NCI-H1092 (cell line): ENCODE measurements at places on chromosomes 1 and 21.

GRCh38 chr1:31976401-31976800 lies 37.3 kb upstream of the KHDRBS1 start:
- no peak for DNase-seq

DNA sequence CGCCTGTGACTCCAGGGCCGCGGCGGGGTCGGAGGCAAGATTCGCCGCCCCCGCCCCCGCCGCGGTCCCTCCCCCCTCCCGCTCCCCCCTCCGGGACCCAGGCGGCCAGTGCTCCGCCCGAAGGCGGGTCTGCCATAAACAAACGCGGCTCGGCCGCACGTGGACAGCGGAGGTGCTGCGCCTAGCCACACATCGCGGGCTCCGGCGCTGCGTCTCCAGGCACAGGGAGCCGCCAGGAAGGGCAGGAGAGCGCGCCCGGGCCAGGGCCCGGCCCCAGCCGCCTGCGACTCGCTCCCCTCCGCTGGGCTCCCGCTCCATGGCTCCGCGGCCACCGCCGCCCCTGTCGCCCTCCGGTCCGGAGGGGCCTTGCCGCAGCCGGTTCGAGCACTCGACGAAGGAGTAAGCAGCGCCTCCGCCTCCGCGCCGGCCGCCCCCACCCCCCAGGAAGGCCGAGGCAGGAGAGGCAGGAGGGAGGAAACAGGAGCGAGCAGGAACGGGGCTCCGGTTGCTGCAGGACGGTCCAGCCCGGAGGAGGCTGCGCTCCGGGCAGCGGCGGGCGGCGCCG lies at the start of gene SIM2:
TSS of gene SIM2 (plus strand) at position 135 of the 565 bp plus-strand sequence. CDS start 632 bp downstream, outside the sequence.
- peak; percentile 59 for DNase-seq

GRCh38 chr1:76933847-76934815 lies 66.9 kb downstream of the ST6GALNAC5 start:
- no peak for DNase-seq

DNA sequence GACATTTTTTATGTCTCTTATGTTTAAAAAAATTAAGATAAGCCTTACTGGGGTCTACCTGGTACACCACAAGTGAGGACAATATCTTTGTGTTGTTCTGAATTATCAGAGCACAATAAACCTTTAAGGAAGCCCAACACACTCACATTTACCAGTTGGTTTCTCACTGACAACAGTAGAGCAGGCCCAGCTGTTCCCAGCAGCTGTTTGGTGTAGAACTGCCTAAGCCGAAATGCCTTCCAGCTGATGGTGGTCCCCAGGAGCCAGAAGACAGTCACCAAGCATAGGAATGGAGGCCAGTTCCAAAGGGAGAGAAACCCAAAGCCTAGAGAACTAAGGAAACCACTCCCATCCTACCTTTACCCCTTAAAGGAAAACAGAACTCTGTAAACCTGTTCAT lies 428.6 kb upstream of the CAMK1G start:
- DNase-seq: no peak

- DNase-seq: no peak
These were observed 2.5 kb downstream of the MPZ start for GRCh38 chr1:161307230-161307768.

DNA sequence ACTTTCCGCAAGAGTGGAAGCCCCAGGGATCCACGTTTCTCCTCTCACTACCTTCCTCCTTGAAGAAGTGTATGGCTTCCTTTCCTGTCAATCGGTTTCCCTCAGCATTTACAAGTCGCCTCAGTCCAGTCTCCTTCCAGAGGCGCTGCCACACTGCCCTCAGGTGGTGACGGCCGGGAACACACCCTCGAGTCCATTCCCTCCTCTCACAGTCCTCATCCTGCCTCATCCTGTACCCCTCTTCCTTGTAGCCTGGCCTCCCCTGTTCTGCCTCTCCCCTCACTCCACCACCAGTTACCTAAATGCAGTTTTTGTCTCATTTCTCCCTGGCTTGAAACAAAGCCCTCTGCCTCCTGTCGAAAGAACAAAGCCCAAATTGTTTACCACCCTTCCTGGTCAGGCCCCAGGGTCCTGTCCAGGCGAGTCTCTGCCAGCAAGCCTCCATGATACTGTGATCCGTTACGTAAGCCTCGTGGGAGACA lies 23.2 kb upstream of the LSM10 start:
- DNase-seq: peak; percentile 68

GRCh38 chr1:47650611-47651010 lies 212.8 kb downstream of the FOXD2 start:
- no peak for DNase-seq

DNA sequence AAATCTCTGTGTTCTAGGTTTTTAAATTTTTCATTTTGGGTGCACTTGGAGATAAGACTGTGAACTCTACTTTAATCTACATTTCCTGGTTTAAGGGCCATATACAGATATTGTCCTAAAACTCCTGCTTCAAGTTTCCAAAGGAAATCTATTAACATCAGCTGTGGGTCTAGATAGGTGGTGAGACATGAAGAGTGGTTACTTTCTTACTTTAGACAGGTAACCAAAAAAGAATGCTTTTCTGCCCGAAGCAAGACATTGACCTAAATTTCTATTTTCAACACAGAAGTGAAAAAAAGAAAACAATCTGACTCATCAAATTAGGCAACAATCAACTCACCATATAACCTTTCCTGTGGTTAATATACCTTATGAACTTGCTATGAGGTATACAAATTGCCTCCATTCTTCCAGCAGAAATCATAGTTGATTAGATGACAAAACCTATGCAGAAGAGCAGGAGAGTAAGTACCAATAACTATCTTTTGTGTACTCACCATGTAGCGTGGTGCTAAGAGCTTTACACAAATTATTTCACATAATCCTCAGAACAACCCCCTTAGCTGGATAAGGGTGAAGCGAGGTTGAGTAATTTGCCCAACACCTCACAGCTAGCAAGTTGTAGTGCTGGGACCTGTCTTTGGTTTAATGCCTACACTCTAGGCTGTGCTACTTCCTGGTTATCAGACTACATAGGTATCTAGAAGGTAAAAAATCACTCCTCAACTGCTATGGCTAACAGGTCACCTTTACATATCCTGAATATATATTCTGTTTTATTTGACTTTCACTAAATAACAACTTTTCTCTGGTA lies 23.4 kb upstream of the PTPN14 start:
- no peak for DNase-seq

DNA sequence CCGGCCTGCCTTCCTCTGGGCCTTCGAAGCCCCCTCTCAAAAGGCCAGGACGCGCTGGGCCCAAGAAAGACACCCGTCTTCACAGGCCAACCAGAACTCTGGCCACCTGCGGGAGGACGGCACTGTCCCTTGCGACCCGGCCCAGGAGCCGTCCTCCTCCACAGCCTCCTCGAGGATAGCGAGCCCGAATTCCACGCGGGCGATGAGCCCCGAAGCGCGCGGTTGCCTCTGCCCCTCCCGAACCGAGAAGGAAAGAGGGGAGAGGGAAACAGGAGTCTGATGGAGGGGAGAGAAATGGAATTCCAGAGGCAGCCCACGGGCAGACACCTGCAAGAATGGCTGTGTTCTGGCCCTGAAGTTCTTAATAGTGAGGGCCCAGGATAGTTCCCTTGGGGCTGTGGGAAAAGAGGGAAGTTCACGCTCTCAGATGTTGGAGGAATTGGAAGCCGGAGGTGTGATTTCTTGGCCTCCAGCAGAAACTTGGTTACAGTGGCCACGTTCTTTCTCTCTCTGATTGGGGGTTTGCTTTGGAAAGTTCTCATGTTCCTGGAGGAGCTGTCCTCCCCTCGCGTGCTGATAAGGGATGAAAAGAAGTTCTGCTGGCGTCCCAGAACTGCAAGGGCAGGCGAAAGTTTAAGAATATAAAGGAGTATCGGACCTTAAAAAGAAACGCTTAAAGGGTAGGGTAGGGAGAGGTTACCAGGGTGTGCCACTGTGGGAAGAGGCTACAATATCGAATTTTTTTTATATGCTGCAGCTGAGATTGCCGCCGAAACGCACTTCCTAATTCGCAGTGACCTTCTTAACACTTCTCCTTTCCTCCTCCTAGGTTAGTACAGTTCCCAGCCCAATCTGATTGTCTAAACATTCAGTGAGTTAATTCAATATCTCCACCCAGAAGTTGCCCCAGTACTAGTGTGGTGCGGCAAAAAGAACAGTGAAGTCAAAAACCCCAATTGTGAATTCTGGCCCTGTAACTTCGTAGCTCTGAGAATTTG lies 5.8 kb upstream of the SLC44A5 start:
- no peak for DNase-seq

- no peak for DNase-seq
These were observed 44.4 kb downstream of the SMG7 start for GRCh38 chr1:183516725-183517124.

GRCh38 chr1:228334226-228334935 lies 72.3 kb downstream of the TRIM11 start:
- DNase-seq: no peak

DNA sequence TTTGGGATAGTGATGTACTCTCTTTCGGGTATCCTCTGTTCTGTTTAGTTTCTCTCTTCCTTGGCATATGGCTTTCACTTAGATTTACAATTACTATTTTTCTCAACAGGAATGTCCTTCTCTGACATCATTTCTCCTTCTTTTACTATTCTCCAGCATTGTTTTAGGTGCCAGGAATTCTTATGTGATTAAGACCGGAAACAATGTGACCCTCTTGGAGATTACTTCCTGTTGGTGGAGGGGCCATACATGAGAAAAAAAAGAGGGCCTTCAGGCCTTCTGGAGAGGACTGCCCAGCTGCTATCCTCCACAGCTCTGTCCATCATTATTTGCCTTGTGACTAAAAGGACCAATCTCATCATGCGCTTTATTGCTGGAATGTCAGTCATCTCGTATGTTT lies 50.4 kb upstream of the ADAMTS5 start:
- no peak for DNase-seq

DNA sequence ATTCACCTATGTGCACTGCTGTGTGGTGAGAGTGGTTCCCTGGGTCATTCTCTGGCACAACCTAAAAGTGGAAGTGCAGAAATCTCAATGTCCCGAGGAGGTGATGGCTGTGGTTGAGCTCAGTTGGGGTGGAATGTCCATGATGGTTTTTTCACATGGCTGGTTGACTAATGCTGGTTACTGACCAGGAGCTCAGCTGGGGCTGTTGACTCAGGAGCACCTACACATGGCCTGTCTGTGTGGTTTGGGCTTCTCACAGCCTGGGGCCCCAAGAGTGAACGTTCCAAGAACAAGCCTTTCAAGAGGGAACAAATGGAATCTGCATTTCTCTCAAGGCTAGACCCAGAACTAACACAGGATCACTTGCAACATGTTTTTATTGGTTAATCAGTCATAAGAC lies 6.4 kb upstream of the KANK4 start:
- DNase-seq: no peak

GRCh38 chr1:245871915-245872314 lies 635.2 kb downstream of the SMYD3 start:
- no peak for DNase-seq

- DNase-seq: no peak
These were observed 47.6 kb upstream of the HOOK1 start for GRCh38 chr1:59767119-59767518.

GRCh38 chr21:15520811-15521643 lies 208.8 kb upstream of the USP25 start:
- no peak for DNase-seq

DNA sequence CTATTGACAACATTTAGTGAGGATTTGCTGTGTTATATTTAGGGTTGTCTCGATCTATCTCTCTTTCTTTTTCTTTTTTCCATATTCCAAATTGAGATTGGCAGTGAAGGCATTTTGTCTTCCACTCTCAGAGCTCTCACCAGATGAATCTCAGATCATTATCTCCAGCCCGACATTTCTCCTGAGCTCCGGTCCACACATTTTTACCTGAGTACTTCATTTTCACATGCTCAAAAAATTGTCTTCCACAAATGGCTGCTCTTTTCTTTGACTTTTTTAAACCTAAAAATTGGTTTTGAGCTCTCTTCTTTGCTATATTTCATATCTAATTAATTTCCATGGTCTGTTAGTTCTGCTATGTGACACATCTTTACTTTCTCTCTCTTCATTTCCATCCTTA lies 56.9 kb upstream of the ASB17 start:
- no peak for DNase-seq

DNA sequence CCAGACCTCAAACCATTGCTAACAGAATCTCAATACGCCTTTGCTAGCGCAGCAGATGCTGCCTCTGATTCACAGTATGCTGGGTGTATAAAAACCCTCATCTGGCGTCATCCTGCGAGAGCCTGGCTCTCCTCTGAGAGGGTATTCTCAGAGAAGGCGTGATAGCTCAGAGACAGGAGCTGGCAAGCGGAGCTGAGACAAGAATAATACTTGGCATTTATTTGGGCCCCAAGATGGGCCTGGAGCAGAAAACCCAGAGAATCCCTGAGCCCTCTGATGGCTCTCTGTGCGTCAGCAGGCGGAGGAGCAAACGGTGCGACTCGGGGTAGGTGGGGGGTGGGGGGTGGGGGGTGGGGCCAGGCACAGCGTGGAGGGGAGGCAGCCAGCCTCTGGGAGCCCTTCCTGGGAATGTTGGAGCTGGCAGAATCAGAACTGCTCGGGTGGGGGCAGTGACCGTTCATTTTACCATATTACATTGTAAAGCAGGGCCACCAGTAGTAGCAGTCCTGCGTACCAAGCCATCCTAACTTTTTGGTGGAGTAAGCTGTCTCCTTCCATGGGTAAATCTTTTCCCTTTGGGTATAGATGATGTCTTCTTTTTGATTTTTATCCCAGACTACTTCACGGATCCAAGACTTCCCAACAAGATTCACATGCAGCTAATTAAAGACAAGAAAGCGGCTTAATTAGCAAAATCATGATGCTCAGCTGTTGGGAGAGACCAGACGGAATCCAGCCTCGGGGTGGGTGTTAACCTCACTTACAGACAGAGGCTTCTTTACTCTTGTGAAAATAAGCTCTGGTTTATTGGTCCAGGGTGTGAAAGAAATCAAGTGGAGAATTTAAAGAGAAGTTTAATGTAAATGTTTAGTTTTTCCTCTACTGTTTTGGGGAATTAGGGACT lies 7.1 kb downstream of the RIIAD1 start:
- no peak for DNase-seq

GRCh38 chr1:228282329-228283042 lies 74.6 kb downstream of the OBSCN start:
- no peak for DNase-seq

GRCh38 chr1:3197781-3198316 lies 128.8 kb downstream of the PRDM16 start:
- no peak for DNase-seq

- no peak for DNase-seq
These were observed 26.8 kb downstream of the TMPRSS2 start for GRCh38 chr21:41481191-41481590.

DNA sequence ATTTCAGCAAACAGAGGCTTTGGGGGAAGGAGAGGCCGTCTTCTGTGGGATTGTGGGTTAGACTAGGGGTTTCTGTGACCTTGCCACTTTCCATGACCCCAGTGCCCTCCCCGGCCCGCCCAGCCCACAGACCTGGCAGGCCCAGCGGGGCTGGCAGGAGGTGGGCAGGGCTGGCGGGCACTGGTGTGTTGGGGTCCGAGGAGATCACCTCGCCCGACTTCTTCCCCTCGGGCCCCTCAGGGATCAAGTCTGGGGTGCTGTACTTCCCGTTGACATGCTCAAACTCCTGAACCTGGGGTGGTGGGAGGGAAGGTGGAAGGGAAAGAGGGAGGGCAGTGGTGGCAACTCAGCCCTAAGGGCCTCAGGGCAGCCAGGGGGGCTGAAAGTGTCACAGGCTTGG lies 56.3 kb downstream of the CHD5 start:
- no peak for DNase-seq
